Glomerular endothelial cell (primary cell): ENCODE measurements at places on chromosomes 2 and 18. TPM values are rescaled to one million over a fixed set of nuclear protein-coding genes. Genes with fewer than 3 reads are reported as not detected.
A peak's percentile ranks its signal among the peaks of the same experiment; 100 is the strongest.

GRCh38 chr2:216033403-216033802 is 20.1 kb upstream of the MREG start:
- no peak for DNase-seq

ABCG8 gene
- not detected in 2 replicates for total RNA-seq

- no peak for DNase-seq
Measured at GRCh38 chr2:230492107-230492506, 76.1 kb downstream of the SP100 start.

DNA sequence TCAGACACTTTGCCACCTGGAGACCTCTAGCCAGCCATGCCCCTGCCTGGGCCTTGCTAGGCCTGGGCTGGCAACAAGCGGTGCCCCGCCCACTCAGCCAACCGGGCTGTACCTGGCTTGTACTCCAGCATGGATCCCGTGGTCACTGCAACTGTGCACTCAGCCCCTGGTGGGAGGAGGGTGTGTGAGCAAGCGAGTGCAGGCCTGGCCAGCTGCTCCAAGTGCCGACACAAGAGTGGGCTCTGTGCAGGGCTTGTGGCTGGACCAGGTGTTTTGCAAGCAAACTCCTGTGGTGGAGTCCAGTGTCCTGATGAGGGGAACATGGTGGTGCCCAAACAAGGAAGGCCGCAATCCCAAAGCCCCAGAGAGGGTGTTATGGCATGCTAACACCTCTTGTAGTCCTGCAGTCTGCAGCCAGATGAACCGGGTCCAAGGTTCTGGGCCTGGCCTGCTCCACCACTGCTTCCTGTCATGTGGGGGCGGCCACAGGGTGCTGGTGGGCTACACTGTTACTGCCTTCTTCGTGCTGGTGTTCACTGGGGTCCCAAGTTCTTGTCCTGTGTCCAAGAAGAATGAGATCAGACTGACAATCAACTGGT is 60.1 kb upstream of the CD28 start:
- DNase-seq, result no peak

GRCh38 chr18:35610089-35610488 is 28.5 kb downstream of the GALNT1 start:
- DNase-seq, result no peak

DNA sequence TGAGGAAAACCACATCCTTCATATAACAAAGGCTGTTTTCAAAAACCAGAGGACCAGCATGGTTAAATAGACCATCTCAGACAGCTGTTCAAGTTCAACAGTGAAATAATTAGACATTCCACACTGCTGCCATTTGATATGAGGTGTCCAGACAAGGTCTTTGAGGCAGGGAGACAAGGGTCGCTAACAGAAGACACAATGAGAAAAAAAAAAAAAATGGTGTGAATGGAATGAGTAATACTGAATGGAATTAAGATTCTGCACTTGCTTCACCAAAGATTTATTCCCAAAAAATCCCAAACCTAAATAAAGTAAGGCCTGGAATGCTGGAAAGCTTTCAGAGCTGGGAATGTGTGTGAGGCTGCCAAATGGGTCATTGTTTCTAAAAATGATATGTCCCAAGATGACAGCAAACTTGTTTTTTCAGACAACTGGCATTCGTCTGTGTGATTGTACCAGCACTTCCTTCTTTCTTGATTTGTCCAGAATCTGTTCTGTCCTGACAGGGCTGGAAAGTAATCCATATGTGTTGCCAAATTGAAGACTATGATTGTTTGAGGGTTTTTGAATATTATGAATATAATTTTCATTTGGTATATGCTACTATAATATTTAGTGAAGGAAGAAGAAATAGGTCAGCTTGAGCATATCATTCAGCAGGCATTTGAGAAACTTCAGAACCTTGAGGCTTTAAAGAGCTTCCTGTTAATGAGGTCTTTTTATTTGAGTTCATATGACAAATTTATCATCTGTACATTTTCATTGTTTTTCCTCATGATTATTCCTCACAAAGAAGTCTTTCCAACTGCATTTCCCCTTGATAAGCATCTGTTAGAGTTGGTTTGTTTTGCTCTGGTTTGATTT is 85.2 kb upstream of the ITGA4 start:
- DNase-seq, result peak; percentile 20

- no peak for DNase-seq
Measured at GRCh38 chr2:49271060-49271606, 116.8 kb upstream of the FSHR start.

- peak; percentile 14 for DNase-seq
Measured at GRCh38 chr2:50529600-50530218, 502.2 kb downstream of the NRXN1 start.

SERPINB3 gene
- not detected in 2 replicates for total RNA-seq

DNA sequence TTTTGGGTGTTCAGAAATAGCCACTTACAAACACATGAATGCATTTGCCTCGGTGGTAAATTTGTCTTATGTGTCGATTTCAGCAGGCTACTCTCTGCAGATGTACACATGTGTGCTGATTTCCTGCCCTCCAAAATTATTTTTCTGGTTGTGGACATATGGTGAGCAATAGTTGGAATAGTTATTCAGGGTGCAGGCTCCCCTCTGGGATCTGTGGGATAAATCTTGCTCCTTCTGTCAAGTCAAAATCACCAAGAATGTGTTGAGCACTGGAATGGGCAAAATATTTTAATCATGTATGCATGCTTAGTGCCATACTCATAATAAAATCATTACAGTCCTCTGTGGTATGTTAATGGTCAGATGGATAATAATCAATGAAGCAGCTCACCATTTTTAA is 684.5 kb downstream of the BCL11A start:
- DNase-seq, result no peak

HPCAL1 gene
- total RNA-seq, result 114 and 164 TPM in 2 replicates

RAB27B gene
- 0.15 and 0.99 TPM in 2 replicates for total RNA-seq

GRCh38 chr2:160242893-160243564 is 43.0 kb upstream of the ITGB6 start:
- DNase-seq, result no peak

DNA sequence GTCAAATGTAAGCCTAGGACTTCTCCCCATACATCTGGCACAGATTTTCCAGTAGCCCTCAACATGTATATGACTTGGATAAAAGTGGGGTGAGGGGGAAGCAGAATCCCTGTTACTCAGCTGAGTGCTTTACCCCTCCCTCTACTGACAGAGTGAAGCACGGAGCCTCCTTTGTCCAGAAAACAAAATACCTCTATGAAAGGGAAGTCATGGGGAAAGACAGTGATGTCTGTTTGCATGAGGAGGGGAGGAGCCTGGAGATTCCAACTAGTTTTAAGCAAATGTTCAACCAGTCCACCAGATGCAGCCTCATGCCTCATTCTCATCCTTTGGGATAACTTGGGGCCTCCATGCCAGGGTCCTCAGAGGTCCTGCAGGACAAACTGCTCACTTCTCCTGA is 203.9 kb downstream of the SMAD2 start:
- no peak for DNase-seq

- DNase-seq, result no peak
Measured at GRCh38 chr2:176935543-176936102, 277.0 kb upstream of the HNRNPA3 start.

DNA sequence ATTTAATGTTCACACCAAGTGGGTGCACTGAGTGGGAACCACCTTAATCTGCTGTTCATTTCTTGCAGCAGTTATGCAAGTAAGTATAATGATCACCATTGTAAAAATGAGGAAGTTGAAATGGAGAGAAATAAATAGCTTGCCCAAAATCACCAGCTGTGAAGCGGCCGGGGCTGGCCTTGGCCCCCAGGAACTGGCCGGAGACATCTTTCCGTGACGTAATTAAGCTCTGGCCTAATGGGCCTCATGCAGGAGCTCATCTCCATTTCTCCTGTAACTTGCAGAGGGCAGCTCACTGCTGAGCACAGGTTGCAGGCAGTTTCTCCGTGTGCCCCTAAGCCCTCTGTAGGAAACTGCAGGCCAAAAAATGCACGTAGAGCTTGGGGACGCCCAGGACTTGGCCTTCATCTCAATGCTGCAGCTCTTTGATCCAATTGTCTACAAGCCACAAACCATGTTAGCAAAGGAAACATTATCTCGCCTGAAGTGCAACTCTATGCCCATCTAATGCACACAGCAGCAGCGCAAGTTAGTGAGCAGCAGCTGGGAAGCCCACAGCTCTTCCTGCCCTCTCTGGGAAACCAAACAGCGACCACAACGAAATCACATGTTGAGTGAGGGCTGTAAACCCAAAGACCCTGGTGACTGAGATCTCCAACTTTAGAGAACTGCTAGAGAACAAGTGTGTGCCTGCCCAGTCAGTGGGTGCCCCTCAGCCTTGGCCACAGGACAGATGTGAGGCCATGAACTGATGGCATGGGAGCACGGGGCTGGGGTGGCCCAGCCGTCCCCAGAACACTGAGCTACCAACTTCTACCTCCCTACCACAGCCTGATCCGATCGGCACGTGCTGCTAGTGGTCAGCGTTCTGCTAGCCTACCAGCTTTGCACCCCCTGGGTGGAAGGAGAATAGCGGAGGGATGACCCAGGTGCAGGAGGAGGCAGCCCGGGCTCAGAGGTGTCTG is 28.8 kb downstream of the APCDD1 start:
- no peak for DNase-seq

DNA sequence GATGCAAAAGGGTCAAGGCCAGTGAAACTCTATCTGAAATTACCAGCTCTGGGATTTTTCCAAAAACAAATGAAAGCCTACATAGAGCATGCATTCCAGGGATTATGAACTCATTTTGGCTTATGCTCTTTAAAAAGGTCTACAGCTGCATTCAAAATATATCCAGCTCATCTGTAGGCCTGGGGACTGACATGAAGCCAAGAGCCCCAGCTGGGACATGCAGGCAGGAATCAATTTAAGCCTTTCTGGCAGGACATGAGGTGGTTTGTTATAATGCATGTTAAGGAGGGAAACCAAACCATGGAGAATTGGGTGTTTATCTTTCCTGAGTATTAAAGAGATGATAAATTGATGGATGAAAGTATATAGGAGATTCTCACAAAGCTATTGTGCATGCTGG is 164.5 kb downstream of the RBM43 start:
- DNase-seq, result no peak

GRCh38 chr2:104378853-104379374 is 475.0 kb upstream of the POU3F3 start:
- no peak for DNase-seq

- DNase-seq, result no peak
Measured at GRCh38 chr2:201441409-201441808, 9.8 kb downstream of the TRAK2 start.

- no peak for DNase-seq
Measured at GRCh38 chr2:101446869-101447268, 28.0 kb downstream of the RFX8 start.

DNA sequence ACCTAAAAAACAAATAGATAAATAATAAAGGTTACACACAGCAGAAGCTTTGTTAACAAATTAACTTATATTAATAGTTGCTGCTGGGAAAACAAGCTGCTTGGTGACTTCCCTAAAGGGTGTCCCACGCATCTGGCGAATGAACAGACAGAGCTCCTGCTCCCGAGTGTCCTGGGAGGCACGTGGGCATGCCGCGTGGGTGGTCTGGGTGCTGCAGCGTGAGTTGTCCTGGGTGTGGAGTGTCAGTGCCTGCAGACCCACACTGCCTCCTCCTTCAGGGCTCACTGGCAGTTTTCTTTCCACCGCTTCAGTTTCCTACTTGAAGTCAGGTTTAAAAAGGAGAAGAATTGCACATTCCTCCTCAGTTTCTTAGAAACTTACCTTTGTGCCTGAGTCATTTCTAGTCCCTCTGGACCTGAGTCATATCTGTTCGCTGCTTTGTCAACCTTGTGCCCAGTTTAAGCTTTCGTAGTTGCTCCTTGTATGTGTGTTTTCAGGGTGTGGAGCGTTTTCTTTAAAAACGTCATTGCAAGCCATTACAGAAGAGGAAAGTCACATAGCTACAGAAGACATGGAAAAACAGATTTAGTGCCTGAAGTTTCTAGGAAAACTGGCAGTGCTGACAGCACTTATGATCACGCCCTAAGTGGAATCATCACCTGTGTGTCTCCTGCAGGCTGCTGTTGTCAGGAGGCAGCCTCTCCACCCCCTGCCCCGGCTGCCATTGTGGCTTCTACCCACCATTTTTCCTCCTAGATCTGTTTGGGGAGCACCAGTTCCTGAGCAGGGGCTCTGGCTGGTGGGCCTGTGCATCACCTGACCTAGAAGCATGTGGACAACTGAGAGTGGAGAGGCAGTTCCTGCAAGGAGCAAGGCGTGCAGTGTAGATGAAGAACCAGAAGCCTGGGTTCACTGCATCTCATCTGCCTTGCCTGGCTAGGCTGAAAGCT is 24.5 kb downstream of the IMPA2 start:
- no peak for DNase-seq

CHST9 gene
- total RNA-seq, result 0.05 TPM in 1 of 2 replicates, not detected in the other

DNA sequence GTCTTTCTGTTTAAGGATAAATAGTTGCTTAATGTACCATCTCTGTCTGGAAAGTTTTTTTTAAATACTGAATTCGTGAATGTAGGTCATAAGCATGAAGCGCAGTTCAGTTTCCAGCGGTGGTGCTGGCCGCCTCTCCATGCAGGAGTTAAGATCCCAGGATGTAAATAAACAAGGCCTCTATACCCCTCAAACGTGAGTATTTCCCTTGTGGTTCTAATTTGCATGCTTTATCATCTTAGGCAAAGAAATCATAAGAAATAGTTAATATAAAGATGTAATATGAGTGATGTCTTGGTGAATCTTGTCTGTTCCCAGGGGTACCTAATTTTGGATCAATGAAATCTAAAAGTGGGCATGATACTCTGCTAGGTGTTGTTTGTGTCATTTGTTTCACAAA is 1.5 kb downstream of the NDC80 start:
- DNase-seq, result no peak

DNA sequence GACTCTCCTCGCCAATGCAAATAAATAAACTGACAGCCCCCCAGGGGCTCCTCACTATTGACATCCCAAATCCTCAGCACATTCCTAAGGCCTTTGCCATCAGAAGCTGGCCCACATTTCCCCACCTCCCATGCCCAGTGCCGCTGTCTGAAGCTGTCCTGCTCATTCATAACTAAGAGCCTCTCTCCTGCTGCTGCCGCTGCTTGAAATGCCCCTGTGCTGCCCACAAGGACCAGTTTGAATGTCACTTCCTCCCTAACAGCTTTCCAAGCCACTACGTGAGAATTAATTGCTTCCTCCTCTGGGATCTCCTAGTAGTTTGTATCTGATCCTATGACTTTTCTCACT is 151.6 kb upstream of the CAPN13 start:
- DNase-seq, result no peak

DNA sequence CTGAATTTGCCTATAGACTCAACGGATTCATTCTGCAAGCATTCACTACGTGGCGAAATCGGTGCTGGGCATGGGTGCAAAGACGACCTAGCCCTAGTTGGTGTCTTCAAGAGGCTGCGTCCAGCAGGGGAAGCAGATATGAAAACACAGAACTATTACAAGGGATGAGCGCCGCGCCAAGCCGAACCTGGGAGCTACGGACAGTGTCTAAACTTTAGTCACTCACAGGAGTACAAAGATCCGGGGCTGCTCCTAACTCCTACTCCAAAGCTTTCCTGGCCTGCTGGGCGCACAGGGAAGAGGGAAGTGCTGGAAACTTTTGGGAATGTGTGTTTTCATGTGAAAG is 732 bp upstream of the ANXA4 start:
- no peak for DNase-seq
